ENCODE measurements at places on chromosomes 6 and 20.

GRCh38 chr6:150697515-150697914 lies 97.8 kb downstream of the PLEKHG1 start:
- DNase-seq, result no peak

- DNase-seq, result no peak
Measured at GRCh38 chr6:112626468-112627082, 279.4 kb downstream of the RFPL4B start.

GRCh38 chr6:44401138-44401537 lies 13.6 kb downstream of the CDC5L start:
- no peak for DNase-seq

DNA sequence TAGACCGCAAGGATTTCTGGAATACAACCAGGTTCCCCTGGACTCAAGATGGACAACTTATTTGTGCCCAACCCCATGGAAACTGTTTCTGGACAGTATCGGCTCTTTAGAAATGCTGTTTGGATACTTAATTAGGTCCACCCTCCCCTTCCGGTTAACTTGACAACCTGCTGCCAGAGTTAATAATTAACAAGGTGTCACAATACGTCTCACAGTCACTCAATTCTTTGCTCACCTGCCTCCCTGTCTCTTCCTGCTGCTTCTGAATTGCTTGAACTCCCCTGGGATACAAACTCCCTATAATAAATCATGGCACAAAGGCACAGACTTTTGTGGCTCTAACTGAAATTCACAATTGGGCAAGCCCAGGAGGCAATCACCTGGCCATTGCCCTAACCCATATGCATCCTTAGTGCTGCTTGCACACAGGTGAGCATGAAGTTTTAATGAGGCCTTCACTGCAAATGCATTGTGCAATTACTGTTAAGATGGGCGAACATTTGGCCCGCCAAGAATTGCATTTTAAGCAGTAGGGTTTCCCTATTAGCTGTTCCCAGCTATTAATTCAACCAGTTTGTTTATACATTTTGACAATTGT lies 504.4 kb upstream of the NOX3 start:
- DNase-seq, result peak; percentile 70

GRCh38 chr6:170393807-170394399 lies 87.3 kb downstream of the FAM120B start:
- no peak for DNase-seq

All from small intestine (tissue), 16 donors.